Skeletal muscle cell (primary cell): ENCODE measurements at places on chromosomes 16 and 17.

DNA sequence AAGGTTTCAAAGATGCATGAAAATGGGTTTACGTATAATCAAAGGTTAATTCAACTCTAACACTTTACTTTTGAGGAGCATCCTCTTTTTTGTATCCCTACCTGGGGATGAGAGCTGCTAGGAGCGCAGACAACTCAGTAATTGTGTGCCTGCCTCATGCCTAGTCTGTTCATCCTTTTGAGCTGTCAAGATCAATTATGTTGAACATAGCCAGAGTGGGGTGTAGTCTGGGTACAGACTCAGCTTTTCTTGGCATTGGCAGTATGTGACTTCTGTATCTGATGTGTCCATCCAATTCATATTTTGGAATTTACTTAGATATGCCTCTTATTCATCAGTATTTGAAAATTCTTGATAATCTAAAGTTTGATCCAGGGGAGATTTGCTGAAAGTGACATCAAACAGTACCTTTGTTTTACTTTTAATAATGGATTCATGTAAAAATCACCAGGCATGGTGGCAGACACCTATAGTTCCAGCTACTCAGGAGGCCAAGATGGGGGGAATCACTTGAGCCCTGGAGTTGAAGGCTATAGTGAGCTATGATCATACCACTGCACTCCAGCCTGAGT lies 24.1 kb downstream of the PRKCA start:
- DNase-seq = no peak

DNA sequence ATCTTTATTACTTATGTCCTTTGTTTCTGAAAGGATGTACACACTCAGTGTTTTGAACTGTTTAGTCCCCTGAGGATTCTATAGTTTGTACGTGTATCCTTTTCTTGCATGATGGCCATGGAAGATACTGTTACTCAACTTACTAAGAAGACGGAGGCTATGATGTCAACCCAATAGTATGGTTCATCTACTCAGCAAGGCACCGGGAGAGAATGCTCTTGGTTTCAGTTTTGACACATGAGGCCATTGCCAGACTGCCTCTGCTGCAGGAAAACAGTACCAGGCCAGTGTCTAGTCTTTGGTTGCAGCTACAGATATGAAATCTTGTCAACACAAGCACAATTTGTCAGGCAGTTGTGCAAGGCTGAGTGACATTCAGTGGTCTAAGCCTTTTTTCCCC lies 134.5 kb downstream of the MRTFB start:
- DNase-seq = no peak

- no peak for DNase-seq
These were observed 91.5 kb downstream of the VPS53 start for GRCh38 chr17:623121-623520.

GRCh38 chr16:2481676-2482075 lies 6.7 kb downstream of the TBC1D24 start:
- DNase-seq = no peak

GRCh38 chr17:404703-405102 lies 52.1 kb upstream of the RPH3AL start:
- no peak for DNase-seq

GRCh38 chr16:62638964-62639870 lies 603.0 kb upstream of the CDH8 start:
- DNase-seq = no peak

- no peak for DNase-seq
These were observed 61.3 kb upstream of the SIAH1 start for GRCh38 chr16:48446534-48446920.

DNA sequence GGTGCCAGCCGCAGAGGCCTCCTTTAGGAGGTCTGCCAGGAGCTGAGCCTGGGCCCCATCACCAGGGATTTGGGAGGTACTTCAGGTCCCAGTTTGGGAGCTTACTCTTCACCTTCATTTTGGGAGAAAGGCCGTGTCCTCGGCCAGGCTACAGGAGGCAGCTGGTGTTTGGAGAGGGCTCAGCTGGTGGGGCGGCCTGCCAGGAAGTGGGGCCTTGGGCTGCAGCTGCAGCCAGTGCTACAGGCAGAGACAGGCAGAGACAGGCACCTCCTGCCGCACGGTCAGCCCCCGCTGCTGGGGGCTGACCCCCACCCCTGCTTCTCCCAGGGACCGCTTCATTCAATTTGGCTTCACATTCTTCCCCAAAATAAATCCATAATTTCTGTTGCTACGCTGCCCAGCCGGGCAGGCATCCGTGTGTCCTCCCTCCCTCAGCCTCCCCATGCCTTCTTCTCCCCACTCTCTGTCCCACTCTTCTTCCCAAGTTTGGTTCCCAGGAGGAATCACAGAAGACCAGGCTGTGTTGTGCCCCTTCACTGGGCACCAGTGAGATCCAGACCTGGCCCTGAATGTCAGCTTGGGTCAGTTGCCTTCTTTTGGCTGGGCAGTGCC lies 6.1 kb downstream of the TMEM235 start:
- no peak for DNase-seq

DNA sequence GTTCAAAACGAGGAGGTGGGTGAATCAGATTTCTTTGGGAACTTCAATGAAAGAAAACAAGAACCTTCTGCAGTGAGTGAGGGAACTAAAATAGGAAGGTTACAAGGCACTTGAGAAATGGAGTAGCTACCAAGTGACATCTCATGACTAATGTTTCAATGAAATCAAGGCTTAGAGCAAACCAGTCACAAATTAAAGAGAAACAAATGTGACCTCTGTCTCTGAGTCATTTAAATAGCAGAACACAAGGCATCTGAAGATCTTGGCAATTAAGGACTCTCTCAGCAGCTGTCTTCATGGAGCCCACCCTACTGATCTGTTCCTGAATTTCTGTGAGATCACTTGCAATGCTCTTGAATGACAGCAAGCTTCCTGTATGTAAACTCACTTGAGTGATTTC lies 109.5 kb downstream of the CDH11 start:
- peak; percentile 58 for DNase-seq

DNA sequence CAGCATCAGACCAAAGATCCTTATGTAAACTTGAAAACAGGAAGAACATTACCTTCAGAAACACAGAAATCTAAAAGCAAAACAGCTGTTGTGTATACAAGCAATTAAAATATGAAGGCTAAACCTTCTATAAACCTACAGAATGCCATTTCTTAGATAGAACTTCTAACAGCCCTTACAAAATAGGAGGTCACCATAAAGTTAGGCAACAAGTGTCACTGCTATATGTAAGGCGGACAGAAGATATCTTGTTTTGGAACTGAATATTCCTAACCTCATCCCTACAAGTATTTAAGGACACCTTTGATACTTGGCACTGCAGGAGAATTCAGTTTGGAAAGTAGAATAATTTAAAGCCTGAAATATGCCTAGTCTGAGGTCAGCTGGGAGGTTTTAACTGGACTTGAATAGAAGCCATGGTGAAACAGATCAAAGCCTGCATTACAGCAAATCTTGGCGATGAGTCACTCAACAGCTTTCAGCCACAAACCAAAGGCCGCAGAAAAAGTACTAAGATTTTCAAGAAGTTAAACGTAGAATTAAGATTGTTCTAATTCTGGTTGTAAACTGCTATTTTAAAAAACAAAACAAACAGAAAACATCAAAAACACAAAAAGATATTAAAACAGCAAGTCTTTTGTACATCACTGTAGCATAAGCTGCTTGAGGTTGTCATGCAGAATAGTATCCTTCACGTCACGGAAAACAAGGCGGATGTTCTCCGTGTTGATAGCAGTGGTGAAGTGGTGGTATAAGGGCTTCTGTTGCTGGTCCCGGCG lies 42.7 kb downstream of the GNA13 start:
- peak; percentile 73 for DNase-seq

DNA sequence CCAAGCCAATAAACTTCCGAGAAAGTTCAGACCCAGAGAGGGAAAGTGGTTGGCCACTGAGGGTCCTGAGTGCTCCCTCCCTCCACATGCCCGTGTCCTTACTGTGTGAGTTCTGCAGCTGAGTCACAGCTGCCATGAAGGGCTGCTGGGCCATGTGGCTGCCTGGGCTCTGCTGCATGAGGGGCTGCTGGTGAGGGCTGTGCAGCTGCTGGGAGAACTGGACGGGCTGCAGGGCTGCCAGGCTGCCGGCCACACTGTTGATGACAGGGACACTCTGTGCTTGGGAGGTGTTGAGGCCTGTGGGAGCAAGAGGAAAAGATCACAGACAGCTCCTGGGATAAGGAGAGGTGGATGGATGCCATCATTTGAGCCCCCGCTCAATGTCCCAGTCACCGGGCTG lies 44.0 kb downstream of the HNF1B start:
- no peak for DNase-seq

- DNase-seq = no peak
These were observed 4.3 kb upstream of the GP2 start for GRCh38 chr16:20331635-20332034.
